B cell (primary cell): ENCODE measurements at places on chromosomes 16 and 17. TPM values are rescaled to one million over a fixed set of nuclear protein-coding genes. Genes with fewer than 3 reads are reported as not detected.

The IL34 gene
- 0.09 TPM in 1 of 2 replicates, not detected in the other for polyA plus RNA-seq

The EME1 gene
- polyA plus RNA-seq = 1.6 and 3.0 TPM in 2 replicates

The SNX20 gene
- 25.9 and 34.7 TPM in 2 replicates for polyA plus RNA-seq

The GRAPL gene
- polyA plus RNA-seq = 84.5 and 132 TPM in 2 replicates

The CLDN7 gene
- 5.8 and 10.8 TPM in 2 replicates for polyA plus RNA-seq

The TP53TG3B gene
- polyA plus RNA-seq = not detected in 2 replicates

The G6PC1 gene
- not detected in 2 replicates for polyA plus RNA-seq

The CEP20 gene
- 12.4 and 14.2 TPM in 2 replicates for polyA plus RNA-seq

The SARM1 gene
- 15.3 and 22.5 TPM in 2 replicates for polyA plus RNA-seq

The ABCA6 gene
- 0.18 and 0.46 TPM in 2 replicates for polyA plus RNA-seq
